A549 treated with Mapracorat at 1 μM for 4 hours (cell line): ENCODE measurements at places on chromosomes 1 and 21. TPM values are rescaled to one million over a fixed set of nuclear protein-coding genes. Genes with fewer than 3 reads are reported as not detected.

Gene NID1
- 5.4 to 9.5 TPM (median 7.6 TPM) in 5 replicates for total RNA-seq

Gene NBPF10
- 0.75 to 0.98 TPM (median 0.95 TPM) in 5 replicates for total RNA-seq

Gene CLCNKB
- total RNA-seq: 0.10 TPM in 1 of 5 replicates, not detected in the others

Gene BACH1
- total RNA-seq: 3.7 to 6.3 TPM (median 4.8 TPM) in 5 replicates

Gene MMEL1
- not detected in 5 replicates for total RNA-seq

Gene CNTN2
- 0.08 TPM in 1 of 5 replicates, not detected in the others for total RNA-seq

Gene ZNF683
- total RNA-seq: not detected in 5 replicates

Gene RGS1
- not detected in 5 replicates for total RNA-seq

Gene DNAJC28
- 0.29 to 0.42 TPM (median 0.34 TPM) in 5 replicates for total RNA-seq

Gene BARHL2
- total RNA-seq: not detected in 5 replicates

Gene IFI44L
- not detected in 5 replicates for total RNA-seq

Gene TTC3
- 24.3 to 38.4 TPM (median 30.1 TPM) in 5 replicates for total RNA-seq
